A549 treated with Hydrocortisone at 1 μM for 4 hours (cell line): ENCODE measurements at places on chromosomes 2 and 18. TPM values are rescaled to one million over a fixed set of nuclear protein-coding genes. Genes with fewer than 3 reads are reported as not detected.

The LIMS4 gene
- 0.46 to 1.2 TPM (median 0.75 TPM) in 5 replicates for total RNA-seq

The CD302 gene
- total RNA-seq = 1.9 to 2.5 TPM (median 2.5 TPM) in 5 replicates

The ANKRD62 gene
- not detected in 5 replicates for total RNA-seq

The CYB5A gene
- 123 to 133 TPM (median 129 TPM) in 5 replicates for total RNA-seq

The ALKAL2 gene
- total RNA-seq = not detected in 5 replicates

The GALNT14 gene
- 43.9 to 46.3 TPM (median 45.4 TPM) in 5 replicates for total RNA-seq

The ASTL gene
- total RNA-seq = not detected in 5 replicates

The EIPR1 gene
- 38.1 to 42.8 TPM (median 41.2 TPM) in 5 replicates for total RNA-seq

The SPATA3 gene
- total RNA-seq = not detected in 5 replicates

The NT5C1B gene
- total RNA-seq = not detected in 5 replicates

The NAT8 gene
- not detected in 5 replicates for total RNA-seq

The SERPINB3 gene
- total RNA-seq = 0.10 to 0.16 TPM (median 0.13 TPM) in 3 of 5 replicates, not detected in the others

The COL3A1 gene
- total RNA-seq = 0.09 to 0.21 TPM (median 0.20 TPM) in 5 replicates

The CNDP2 gene
- 79.1 to 106 TPM (median 82.9 TPM) in 5 replicates for total RNA-seq

The RGPD3 gene
- 0.06 to 0.23 TPM (median 0.17 TPM) in 5 replicates for total RNA-seq
